ENCODE measurements at places on chromosomes 5 and 9. TPM values are rescaled to one million over a fixed set of nuclear protein-coding genes. Genes with fewer than 3 reads are reported as not detected.

DNA sequence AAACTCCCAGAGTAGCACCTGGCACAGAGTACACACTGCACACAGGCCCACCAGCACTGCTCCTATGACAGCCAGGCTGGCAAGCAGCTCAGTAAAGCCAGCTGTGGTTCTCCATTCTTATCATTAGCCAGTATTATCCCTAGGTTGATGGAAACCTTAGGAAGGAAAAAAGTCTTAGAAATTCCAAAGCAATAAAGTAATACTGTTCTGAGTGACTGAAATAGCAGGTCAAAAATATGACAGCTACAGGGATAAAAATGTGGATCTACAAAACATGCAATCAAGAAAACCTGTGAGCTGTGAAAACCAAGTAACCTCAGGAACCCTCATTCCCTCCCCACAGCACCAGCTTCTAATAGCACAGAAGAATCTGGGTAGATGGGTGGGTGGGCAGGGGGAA lies 403.5 kb downstream of the SPOCK1 start:
- H3K36me3 ChIP-seq, result no peaks in the 10 kb centered on the region
- H3K27me3 ChIP-seq, result no peaks in the 10 kb centered on the region
- no peak overlapping the region for H3K27ac ChIP-seq

DNA sequence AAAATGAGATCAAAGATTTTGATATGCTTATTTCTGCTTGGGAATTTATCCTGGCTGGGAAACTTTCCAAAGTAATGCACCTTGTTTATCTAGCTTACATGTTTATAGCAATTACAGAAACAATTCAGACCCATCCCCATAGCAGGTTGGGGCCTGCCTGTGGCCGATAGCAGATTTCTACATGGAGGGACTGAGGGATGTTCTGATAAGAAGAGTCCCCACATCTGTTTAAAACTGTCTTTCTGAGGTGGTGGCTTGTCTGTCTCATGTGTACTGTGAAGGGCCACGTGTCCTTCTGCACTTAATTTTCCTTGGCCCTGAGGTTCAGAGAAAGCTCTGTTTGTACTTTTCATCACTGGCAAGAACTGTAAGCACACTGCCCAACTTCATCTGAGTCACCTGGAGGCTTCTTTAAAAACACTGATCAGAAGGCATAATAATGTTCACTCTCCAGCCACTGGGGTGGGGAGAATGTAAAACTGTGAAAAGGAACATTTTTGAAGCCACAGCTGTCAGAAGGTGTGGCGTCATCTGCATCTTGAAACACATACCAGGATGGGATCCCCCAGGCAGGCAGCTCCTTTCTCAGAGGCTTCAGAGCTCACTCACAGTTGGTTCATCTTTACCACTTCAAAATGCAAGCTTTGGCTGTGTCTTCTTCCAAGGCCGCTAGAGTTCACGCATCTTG lies 80.3 kb downstream of the MAP1B start:
- H3K4me1 ChIP-seq, result peaks cover 2% of the 10 kb centered on the region
- H3K4me3 ChIP-seq, result no peak overlapping the region
- H3K27ac ChIP-seq, result no peak overlapping the region
- no peak for DNase-seq

DNA sequence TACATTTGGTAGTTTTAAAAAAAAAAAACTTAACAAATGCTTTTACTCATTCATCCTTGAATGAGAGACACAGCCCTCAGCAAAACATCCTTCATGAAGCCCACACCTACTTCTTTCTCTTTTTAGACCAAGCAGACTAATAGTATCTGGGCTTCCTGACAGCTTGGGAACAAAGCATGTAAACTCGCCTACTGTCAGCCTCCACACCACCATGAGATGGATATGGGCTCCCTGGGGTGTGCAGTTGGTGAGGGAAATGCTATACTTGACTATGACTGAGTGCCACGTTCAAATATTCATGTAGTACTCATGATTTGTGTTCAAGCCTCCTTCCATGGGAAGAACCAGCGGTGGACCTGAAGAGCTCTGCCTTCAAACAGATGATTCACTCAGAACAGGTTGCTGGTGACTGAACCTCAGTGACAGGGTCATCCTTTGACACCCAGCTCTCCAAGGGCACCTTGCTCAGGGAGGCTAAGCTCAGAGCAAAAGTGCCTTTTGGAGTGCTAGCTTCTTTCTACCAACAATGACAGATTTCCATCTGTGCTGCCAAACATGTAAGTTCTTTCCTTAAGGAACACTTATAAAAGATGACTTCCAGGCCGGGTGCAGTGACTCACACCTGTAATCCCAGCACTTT lies 36.8 kb downstream of the SLC22A5 start:
- H3K4me1 ChIP-seq, result peaks cover 34% of the 10 kb centered on the region
- no peak overlapping the region for H3K4me3 ChIP-seq
- no peak for DNase-seq

DNA sequence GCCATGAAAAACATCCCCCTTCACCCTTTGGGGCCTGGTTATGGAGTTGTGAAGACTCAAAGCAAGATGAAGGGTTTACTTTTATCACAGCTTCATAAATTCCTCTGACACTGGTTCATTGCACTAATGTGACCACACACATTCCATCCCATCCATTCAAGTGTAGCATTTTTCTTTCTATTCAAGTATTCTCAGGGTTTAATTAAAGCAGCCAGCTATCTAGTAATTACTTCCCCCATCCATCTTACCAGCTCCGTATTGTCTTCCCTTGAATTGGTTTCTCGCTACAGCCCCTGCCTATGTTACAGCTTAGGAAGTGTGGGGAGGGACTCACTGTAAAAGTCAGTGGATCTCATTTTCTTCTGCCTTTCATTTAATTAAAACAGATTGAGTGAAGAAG lies 387.0 kb upstream of the RFX3 start:
- no peaks in the 10 kb centered on the region for H3K27me3 ChIP-seq
- peaks cover 4% of the 10 kb centered on the region for H3K36me3 ChIP-seq
- no peaks in the 10 kb centered on the region for H3K4me1 ChIP-seq
- no peak overlapping the region for H3K27ac ChIP-seq
- H3K4me3 ChIP-seq, result no peak overlapping the region

DNA sequence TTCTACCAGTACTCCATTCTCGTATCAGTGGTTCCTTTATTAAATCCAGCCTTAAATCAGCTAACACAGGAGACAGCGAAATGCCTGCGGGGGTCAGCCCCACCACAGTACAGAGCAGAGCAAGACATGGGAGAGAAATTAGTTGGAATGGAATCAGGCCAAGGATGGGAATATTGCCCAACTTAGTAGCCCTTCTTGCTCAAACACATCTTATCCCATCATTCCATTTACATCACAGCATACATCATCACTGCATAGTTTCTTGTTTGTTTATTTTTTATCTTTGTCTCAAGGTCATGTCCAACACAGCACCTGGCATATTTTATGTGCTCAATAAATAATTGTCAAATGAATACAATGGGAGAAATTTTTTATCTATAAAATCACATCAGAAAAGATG lies 34.3 kb upstream of the DAB2 start:
- peaks cover 3% of the 10 kb centered on the region for H3K4me1 ChIP-seq
- H3K36me3 ChIP-seq, result no peaks in the 10 kb centered on the region
- no peak overlapping the region for H3K27ac ChIP-seq
- DNase-seq, result no peak

DNA sequence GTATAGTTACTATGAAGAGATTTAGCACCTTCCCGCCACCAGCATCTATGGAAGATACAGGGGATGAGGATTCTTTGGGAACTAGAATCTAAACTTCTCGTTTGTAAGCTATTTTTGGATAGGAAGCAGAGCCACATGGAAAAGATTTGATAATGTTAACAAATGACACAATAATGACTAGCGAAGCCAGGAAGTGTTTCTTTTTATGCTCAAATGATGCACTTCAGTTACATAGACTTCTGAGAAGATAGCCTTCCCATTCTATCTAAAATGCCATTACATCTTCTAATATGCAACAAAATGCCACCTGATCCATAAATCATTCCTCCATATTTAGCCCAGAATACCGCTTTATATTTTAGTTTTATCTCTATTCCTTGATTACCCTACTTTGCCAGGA lies 17.0 kb upstream of the TNC start:
- H3K27ac ChIP-seq, result no peak overlapping the region
- no peaks in the 10 kb centered on the region for H3K4me1 ChIP-seq
- DNase-seq, result no peak
- H3K4me3 ChIP-seq, result no peak overlapping the region
- peaks cover 11% of the 10 kb centered on the region for H3K27me3 ChIP-seq

DNA sequence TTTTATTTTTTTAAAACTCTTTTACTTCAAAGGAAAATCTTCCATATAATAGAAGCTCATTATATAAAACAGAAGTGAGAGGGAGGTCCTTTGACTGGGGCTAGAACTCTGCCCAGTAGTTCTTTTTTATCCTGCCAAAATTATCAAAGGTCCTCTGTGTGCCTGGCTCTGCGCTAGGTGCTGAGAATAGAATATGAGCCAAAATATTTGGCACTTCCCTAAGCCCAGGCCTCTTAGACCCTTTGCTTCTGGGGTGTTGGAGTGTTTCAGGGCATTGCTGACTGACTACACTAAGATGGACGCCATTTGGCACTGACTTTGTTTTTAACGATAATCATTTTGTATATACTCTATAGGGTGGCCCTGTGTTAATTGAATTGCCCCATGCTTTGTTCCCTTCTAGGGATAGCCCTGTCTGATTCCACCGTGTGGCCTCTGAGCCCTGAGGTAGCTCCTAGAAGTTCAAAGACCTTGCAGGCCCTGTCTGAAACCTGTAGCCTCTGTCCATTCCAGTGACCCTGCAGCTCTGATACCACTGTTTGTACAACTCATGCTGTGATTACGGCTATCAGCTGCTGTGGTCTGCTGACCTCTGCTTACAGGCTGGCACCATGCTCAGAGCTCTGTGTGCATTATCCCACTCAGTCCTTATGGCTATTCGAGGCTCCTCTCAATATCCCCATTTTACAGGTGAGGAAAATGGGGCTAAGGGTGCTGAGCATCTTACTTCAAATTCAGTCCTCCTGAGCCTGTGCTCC lies 84.3 kb upstream of the SHB start:
- no peak for DNase-seq
- H3K4me1 ChIP-seq, result no peaks in the 10 kb centered on the region
- peaks cover 9% of the 10 kb centered on the region for H3K27me3 ChIP-seq
- no peak overlapping the region for H3K27ac ChIP-seq

DNA sequence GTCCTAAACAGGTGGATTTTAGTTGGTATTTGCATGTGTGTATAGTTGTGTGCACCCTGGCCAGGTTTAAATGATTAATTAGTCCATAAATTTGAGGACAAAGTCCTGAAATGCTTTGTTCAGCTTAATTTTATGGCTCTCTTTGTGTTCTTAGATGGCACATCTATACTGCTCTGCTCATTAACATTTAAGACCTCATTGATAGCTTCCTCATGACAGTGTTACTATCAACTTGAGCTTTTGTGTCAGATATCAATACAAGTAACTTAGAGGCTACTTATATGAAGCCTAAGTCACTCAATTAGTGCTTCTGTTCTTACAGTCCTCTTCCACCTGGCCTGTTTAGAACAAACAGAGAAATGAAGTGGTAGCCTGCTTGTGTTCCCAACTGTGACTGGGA lies 240.9 kb downstream of the TRPM3 start:
- H3K4me3 ChIP-seq, result no peak overlapping the region
- H3K27me3 ChIP-seq, result peaks cover 3% of the 10 kb centered on the region
- H3K27ac ChIP-seq, result no peak overlapping the region
- H3K36me3 ChIP-seq, result no peaks in the 10 kb centered on the region

FBN2 gene
- 0.08 TPM for total RNA-seq

Data from naive thymus-derived CD8-positive, alpha-beta T cell (primary cell).